ENCODE measurements at places on chromosomes 12 and 14.
A peak's percentile ranks its signal among the peaks of the same experiment; 100 is the strongest.

- DNase-seq: peak; percentile 21
Measured at GRCh38 chr12:18861287-18861858, 123.5 kb downstream of the CAPZA3 start.

DNA sequence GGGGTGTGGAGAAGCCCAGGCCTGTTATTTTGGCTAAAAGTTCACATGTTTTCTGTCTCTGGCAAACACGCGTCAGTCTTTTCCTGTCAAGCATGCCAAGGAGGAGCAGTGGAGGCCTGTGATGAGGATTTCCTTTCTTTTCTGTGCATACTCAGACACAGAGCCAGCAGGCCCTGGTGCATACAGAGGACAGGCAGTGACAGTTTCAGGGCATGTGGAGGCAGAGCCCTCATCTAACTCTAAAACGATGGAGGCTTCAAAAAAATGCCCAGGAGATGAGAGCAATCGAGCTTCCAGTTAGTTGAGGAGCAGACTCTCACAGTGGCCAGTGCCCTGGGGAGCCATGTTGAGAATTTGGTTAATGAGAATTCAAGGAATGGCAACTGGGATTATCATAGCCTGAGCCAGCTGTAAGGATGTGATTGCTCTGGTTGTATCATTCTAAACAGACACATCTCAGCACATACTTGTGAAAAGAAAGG lies 66.5 kb downstream of the TRAFD1 start:
- DNase-seq: no peak

DNA sequence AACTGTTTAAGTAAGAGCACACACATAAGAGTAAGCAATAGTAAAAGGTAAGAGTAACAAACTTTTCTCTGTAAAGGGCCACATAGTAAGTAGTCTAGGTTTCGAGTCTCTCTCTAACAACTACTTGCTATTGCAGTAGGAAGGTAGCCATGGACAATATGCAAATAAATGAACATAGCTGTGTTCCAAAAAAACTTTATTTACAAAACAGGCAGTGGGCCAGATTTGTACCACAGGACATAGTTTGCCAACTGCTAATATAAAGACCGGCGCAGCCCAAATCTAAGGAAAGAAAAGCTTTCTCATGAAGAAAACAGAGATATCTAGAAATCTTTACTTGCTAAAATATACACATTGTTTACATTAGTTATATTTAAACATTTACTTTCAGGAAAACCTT lies 239.0 kb upstream of the EGLN3 start:
- DNase-seq: no peak

GRCh38 chr14:60926002-60926401 lies 54.9 kb downstream of the TRMT5 start:
- no peak for DNase-seq

DNA sequence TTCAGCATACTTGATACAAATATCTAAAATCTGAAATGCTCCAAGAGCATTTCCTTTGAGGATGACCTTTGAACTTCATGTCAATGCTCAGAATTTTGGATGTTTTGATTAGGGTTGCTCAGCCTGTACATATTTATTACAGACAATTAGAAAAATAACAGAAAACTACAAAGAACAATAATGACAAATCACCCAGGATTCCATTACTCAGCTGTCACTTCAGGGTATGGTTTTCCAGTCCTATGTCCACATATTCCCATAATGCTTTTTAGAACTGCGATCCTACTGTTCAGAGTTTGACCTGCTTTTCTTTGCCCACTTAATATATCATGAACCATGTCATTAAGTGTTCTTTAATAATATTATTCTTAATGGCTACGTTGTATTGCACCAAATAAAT lies 11.4 kb downstream of the DLGAP5 start:
- DNase-seq: no peak

- DNase-seq: no peak
Measured at GRCh38 chr12:20560935-20561334, 134.2 kb upstream of the SLCO1C1 start.

DNA sequence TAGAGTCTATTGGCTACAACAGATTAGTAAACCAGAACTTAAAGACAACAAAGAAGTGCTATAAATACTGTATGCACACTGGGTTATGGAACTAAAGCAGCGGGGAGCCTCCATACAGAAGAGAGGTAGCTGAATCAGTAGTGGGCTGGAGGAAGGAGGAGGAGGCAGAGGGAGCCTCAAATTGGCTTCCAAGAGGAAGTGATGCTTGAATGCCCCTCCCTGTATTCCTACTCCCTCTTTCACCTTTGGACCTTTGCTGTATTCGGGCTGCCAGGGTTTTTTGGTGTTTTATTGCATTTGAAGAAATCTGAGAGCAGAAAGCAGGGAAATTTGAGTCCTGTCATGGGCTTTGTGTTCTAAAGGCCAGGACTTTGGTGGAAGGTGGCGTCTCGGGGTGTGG lies 104.0 kb upstream of the PTPRB start:
- DNase-seq: no peak

- peak; percentile 25 for DNase-seq
Measured at GRCh38 chr12:56631790-56632700, 1.9 kb upstream of the BAZ2A start.

DNA sequence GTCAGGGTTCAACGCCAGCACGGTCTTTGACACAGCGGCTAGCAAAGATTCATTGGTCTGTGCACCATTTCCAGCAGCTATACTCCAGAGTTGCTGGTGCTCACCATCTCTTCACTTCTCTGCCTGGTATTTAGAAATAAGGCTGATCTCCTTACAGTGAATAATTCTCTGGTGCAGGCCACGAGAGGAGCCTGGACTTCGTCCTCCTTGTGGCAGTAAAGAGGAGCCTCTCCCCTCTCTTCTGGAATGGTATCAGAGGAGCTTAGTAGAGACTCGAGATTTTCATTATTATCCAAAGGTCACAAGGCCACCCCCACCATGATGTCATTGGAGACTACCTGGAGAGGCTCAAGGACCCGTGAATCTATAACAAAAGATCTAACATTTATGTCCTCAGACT lies 30.8 kb upstream of the BCL2L14 start:
- no peak for DNase-seq

GRCh38 chr12:91990525-91990924 lies 155.1 kb downstream of the BTG1 start:
- DNase-seq: no peak

GRCh38 chr12:85138833-85139232 lies 102.7 kb downstream of the LRRIQ1 start:
- peak; percentile 41 for DNase-seq

DNA sequence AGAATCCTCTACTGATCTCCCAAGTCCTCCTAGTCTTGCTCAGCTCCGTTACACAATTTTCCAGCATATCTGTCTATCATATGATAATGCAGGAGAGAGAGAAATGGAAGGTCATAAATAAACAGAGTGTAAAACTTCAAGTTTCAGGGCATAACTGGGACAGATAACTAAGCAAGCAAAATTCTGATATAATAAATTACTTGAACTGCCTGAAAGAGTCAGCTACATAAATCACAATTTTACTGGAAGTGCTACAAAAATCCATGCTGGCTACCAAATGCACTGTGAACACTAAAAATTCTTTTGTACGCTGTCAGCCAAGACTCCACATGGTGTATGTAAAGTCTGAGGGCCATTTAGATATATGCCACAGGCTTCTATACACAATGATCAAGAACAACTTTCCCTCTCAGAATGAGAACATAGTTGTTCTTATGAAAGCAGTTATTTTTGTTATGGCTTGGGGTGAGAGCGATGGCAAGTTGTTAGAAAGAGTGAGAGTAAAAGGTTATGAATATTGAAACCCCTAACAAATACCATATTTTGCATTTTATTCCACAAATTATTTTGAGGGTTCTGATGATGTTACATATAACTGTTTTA lies 41.1 kb downstream of the GRIP1 start:
- DNase-seq: no peak

GRCh38 chr12:64178122-64178521 lies 44.0 kb downstream of the KICS2 start:
- DNase-seq: peak; percentile 39

DNA sequence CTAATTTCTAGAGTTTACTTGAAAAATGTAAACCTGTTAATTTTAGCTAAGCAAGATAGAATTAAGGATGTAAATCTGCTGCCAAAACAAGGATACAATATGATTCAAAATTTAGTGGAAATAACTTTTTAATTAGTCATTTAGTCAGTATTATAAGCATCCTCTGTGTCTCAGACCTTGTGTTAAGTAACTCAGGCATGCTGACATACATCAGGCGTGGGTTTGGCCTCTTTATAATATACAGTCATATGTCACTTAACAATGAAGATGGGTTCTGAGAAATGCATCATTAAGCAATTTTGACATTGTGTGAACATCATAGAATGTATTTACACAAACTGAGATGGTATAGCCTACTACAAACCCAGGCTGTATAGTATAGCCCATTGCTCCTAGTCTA lies 386.9 kb downstream of the ZFP36L1 start:
- no peak for DNase-seq

DNA sequence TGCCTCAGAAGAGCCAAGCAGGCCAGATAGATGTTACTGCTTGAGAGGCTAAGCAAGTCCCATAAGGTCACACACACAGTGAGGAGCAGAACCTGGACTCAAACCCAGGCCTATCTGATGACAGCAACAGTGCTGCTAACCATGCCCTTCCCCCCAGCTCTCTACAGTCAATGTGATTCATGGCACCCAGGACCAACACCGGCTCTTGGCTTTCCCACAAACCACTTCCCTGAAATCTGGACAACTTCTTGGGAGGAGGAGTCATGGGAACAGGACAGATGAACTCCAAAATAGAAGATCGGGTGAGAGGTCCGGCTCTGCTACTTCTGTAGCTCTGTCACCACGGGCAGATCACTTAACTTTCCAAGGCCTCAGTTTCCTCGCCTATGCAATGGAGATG lies 716 bp upstream of the PTGDR start:
- no peak for DNase-seq

DNA sequence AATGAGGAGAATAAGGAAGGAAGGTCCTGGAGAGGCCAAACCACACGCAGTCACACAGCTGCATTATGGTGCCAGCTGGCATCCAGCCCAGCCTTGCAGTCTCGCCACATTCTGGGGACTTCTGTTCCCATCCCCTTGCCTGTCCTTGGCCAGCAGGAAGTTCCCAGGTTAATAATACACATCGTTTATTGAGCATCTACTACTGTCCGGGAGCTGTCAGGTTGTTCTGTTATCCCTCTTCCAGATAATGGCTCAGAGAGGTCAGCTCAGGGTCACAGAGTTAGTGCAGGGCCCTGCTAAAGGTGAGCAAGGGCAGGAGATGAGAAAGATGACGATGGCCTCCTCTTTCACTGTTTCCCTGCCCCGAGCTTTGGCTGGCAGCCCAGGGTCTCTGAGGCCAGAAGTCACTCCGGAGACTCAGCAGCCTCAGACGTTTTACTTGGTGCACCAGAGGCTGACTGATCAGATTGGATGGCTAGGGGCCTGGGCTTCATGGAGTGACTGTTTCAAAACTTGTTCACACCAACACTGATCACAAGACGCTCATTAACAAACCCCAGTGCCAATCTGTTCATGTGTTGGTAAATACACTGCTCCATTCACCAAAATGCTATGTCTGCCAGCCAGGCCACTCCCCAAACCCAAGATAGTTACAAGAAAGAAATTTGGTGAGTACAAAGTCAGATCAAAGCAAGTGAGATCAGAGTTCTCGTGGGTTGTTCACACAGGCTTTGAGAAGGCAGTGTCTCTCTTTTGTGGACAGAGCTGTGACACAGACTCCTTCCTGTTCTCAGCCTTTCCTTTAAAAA lies 79.2 kb downstream of the B4GALNT3 start:
- DNase-seq: peak; percentile 87

- no peak for DNase-seq
Measured at GRCh38 chr12:49525942-49526341, 12.9 kb upstream of the KCNH3 start.

- DNase-seq: peak; percentile 28
Measured at GRCh38 chr12:49720214-49720613, 13.0 kb upstream of the FMNL3 start.

Data from renal cortical epithelial cell (primary cell).